DMS53 (cell line): ENCODE measurements at places on chromosomes 12 and 14.

- peak; percentile 92 for DNase-seq
Measured at GRCh38 chr14:39266525-39266870, 32.8 kb downstream of the MIA2 start.

DNA sequence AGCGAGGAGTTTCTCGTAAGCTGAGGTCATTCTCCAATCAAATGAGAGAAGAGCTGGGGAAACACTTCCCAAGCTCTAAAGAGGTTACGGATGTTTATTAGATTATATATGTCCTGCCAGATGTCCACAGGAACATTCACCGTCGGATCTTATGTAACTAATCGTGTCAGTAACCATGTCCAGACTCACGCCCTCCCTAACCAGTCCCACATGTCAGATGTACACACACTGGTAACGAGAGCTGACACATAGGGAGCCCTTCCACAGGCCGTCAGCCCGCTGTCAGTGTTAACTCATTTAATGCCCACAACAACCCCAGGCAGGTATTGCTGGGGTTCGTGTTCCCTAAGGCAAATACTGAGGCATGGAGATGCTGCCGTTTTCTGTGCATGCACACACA is 223.7 kb upstream of the RTL1 start:
- no peak for DNase-seq

GRCh38 chr14:51972566-51972965 is 16.8 kb upstream of the RTRAF start:
- DNase-seq, result no peak

GRCh38 chr12:29816874-29817725 is 33.4 kb upstream of the TMTC1 start:
- DNase-seq, result no peak

GRCh38 chr14:21852775-21853174 is 179.2 kb upstream of the OR4E1 start:
- DNase-seq, result no peak

DNA sequence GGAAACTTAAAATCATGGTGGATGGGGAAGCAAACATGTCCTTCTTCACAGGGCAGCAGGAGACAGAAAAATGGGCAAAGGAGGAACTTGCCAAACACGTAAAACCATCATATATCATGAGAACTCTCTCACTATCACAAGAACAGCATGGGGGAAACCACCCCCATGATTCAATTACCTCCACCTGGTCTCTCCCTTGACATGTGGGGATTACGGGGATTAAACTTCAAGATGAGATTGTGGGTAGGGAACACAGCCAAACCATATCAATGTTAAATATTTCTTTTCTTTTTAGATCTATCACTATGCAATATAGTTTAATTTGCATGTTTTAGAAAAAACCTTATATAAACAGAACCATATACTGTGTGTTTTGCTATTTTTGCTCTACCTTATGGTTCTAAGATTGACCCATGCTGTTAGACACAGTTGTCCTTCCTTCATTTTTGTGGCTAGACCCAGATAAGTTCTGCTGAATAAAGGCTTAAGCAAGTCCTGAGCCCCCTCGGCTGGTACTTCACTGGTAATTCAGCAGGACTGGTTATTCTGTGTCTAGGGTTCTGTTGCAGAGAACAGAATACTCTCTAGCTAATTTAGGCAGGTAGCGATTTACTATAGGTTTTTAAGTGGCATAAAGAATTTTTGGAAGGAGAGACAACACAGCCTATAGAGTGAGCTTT is 253.7 kb upstream of the HMGA2 start:
- DNase-seq, result no peak

DNA sequence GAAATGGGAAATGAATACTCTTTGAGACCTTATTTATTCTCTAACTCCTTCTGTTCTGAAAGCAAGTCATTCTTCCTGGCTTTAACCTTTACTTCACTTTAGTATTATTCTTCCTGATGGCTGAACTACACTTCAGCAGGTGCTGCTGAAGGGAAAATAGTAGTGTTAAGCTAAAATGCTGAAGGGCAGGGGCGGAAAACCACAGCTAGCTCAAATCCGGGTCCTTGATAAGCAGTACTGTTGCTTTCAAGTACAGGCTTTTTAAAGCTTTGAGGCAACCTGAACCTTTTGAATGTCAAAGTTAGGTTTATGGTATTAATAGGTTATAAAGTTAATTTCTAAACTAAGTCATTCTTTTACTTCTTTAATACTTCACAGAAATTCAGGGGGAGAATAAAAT is 10.7 kb downstream of the CCDC196 start:
- no peak for DNase-seq

- peak; percentile 55 for DNase-seq
Measured at GRCh38 chr14:55927028-55927427, 191.2 kb upstream of the PELI2 start.

GRCh38 chr12:116026346-116026745 is 251.1 kb downstream of the MED13L start:
- no peak for DNase-seq

DNA sequence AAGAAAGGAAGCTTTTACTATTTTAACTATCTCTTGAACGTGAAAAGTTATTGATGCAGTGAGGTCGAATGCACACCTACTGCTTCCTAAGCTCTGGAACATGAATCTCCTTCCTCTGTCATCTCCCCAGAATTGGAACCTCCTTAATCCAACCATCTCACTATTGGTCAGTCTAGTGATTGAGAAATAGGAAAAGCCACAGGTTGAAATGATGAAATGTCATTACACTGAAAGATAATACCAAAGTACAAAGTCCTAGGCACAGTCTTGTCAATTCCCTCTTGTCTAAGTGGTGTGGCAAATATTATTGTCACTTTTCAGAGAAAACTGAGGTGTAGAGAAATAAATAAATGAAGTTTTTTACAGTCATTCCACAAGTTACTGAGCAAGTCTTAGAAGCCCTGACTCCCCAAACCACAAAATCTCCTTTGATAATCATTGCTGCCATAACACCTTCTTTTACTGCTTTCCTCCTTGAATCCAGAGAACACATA is 19.5 kb upstream of the HIGD1C start:
- DNase-seq, result no peak

DNA sequence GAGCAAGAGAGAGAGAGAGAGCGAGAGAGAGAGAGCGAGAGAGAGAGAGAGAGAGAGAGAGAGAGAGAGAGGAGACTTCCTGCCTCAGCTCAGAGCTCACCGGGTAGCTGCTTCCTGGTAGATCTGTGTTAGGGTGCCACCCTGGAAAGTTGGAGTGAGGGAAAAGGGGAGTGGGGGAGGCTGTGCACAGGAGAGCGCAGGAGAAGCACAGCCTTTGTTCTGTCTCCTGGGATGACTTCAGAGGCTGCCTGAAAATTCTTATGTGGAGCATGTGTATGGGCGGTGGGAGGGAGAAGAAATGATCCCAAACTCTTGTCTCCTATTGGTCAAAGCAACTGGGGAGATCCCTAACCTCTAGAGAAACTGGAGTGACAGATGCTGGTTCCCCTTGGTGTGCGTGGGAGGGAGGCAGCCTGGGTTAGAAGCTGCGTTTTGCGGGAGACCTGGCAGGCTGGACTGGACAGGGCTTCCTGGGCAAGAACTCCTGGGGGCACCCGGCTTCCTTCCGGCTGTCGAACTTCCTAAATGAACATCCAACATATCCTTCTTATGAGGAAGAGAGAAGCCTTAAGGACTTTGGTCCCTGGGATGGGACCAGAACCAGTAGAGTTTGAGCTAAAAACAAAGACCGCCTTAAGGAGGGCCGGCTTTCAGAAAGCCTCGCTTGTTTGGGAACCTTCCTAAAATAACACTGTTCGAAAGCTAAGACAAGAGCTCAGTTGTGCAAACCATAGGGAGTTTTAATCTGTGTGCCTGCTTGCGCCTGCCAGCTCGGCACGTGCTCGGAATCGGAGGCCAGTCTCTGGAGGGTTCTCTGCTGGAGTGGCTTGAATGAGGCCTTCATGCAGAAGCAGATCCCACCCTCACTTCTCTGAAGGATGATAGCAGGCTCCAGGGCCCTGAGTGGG is 30.4 kb upstream of the BEGAIN start:
- peak; percentile 24 for DNase-seq

DNA sequence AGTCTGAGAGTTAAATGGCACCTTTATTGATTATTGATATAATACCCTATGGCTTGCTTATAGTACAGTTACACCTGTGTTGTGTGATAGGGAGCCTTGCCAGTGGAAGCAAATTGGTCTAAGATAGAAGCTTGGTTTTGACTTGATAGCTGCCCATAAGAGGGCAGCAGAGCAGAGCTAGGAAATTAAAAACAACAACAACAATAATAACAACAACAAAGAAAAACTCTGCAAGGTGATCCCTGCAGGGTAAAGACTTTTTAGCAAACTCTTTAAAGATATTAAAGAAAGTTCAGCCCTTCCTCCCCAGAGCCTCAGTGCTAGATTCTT is 18.0 kb upstream of the RNASE10 start:
- DNase-seq, result no peak

DNA sequence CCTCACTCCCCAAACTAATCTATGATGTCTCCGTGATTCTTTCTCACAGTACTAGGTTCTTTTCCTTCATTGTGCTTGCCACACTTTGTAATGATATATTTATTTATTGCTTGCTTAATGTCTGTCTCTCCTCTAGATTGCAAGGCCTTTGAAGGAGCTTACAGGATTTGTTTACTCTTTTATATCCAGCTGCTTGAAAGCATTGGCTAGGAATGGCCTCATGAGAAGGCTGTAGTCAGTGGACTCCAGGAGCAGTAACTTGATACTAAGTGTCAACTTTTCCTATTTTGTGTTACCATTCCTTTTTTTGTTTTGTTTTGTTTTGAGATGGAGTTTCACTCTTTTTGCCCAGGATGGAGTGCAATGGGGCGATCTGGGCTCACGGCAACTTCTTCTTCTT is 7.3 kb upstream of the FAM234B start:
- DNase-seq, result no peak

DNA sequence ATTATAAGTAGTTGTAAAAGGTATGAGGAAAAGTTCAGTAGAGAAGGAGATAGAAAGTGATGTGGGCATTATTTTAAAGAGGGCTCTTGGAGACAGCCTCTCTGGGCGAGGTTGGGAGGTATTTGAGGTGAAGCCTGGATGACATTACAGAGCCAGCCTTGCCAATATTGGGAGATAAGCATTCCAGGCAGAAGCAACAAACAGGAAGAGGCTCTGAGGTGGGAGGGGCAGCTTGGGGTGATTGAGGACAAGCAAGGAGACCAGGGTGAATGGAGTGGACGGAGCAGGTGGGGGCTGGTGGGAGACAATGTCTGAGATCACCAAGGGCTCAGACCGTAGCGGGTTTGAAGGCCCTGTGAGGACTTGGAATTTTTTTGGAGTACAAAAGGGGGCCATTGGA is 87.3 kb downstream of the DYRK2 start:
- no peak for DNase-seq
